ENCODE measurements at places on chromosomes 7 and 10. TPM values are rescaled to one million over a fixed set of nuclear protein-coding genes. Genes with fewer than 3 reads are reported as not detected.

- H3K4me3 ChIP-seq: no peak overlapping the region
- no peaks in the 10 kb centered on the region for H3K36me3 ChIP-seq
- no peak overlapping the region for H3K27ac ChIP-seq
- DNase-seq: no peak
- H3K4me1 ChIP-seq: no peaks in the 10 kb centered on the region
Measured at GRCh38 chr10:104614245-104614831, 26.8 kb upstream of the SORCS3 start.

DNA sequence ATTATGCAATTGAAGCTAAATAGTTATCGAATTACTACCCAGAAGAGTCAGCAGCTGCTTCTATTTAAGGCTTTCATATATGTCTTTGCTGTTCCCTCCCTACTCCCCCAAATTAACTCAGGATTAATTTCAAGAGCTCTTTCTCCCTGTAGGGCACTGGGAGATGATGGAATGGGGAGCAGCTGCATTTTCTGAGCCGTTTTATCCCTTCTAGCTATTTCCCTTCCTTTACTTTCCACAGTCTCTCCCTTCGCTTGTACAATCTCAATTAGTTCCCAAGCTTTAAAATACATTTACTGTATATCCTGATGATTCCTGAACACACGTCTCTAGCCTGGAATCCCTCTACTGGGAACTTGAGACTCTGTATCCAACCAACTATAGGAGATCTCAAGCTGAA, 19.8 kb upstream of the TSPAN12 start:
- no peak overlapping the region for H3K27ac ChIP-seq
- no peaks in the 10 kb centered on the region for H3K4me1 ChIP-seq
- no peak overlapping the region for H3K4me3 ChIP-seq
- H3K27me3 ChIP-seq: peaks cover 18% of the 10 kb centered on the region
- no peaks in the 10 kb centered on the region for H3K36me3 ChIP-seq

DNA sequence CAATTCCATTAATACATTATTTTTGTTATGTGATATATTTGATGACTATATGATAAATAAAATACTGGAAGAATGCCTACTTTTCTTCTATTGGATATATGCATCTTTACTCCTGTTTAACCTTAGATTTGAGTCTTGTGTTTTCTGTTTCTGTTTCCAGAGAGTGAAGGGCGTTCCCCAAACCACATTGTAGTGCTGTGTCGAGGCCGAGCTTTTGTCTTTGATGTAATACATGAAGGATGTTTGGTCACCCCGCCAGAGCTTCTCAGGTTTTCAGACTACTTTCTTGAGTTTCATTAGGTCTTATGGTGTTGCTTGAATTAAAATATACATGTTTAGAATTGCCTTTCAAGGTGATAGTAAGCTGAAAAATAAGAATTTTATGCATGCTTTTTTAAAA, 23.8 kb downstream of the CROT start:
- H3K36me3 ChIP-seq: peaks cover 11% of the 10 kb centered on the region
- peak; percentile 22 for DNase-seq
- H3K4me1 ChIP-seq: peaks cover 9% of the 10 kb centered on the region
- no peak overlapping the region for H3K27ac ChIP-seq

DNA sequence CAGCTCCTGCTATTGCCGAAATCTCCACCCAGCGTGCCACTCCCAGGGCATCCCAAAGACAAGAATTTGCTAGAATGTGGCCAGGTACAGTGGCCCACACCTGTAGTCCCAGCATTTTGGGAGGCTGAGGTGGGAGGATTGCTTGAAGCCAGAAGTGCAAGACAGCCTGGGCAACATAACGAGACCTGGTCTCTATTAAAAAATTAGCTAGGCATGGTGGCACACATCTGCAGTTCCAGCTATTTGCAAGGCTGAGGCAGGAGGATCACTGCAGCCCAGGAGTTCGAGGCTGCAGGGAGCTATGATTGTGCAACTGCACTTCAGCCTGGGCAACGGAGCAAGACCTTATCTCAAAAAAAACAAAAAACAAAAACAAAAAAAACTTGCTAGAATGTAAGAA, 73.3 kb upstream of the LYZL2 start:
- no peak for DNase-seq
- peaks cover 61% of the 10 kb centered on the region for H3K36me3 ChIP-seq
- H3K27ac ChIP-seq: peak overlapping the region; percentile 95

DNA sequence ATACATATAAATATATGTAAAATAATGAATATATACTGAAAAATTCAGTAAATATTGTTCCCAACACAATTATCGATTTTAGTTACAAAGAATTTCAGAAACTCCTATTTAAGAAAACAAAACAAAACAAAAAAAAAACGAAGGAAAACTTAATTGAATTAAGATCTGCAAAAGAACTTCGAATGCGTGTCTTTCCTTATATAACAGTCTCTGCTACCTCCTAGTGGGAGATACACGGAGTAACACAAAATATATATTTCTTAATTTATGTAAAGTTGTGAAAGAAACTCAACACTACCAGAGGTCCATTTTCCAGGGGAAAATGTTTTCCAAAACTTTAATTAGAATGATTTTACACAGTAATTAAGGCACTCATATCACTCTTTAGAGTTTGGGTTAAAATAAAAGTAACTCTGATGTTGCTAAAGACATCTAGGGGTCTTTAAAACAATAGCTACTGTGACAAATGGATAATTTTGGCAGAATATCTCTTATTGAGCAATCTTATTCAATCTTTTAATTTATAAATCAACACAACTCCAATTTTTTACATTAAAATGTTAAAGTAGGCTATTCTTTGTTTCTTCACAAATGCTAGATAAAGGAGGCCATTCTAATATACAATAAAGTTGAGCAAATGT, 41.6 kb downstream of the NEBL start:
- no peak for DNase-seq
- H3K27ac ChIP-seq: no peak overlapping the region
- no peaks in the 10 kb centered on the region for H3K36me3 ChIP-seq
- no peak overlapping the region for H3K4me3 ChIP-seq

DNA sequence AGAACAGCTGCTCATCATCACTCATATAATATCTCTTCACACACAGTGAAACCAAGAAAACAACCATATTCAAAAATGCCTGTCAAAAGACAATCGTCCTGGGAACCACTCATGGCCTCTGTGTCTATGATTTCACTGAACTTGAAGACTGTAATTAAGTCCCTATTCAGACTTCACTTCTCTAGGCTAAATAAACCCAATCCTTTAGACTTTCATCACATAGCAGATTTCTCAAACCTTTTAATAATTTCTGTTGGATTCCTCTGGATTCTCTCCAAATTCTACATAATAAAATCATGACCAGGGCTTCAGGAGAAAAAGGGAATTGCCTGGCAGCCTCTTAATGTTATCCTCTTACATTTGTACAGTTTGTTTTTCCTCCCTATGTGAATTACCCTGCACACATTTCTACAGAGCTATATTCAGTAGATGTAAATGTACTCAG, 201.1 kb downstream of the LRRN3 start:
- no peak for DNase-seq
- no peak overlapping the region for H3K27ac ChIP-seq
- no peaks in the 10 kb centered on the region for H3K36me3 ChIP-seq
- H3K27me3 ChIP-seq: no peaks in the 10 kb centered on the region

DNA sequence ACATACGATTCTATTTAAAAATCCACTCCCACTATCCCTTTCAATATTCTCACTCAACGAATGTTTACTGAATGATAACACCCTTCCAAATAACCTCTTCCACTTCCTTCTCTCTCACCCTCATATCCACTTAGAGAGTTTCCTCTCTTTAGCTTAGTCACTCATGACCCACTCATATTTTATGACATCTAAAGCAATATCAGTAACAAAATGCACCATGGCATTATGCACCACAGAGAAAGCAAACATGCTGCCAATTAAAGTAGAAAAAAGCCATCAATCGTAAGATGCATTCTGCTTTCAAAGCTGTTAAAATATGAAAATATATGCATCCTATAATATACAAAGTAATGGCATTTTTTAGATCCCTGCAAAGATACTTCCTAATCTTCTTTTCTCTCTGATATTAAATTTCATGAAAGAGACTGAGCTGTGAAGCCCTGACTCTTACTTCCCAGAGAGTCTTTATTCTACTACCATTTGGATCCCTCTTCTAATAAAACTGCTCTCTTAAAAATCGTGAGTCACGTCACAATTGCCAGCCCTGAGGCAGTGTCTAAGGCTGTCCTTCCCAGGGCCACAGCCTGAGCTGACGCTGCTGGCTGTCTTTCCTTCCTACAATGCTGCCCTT, 283.0 kb upstream of the KLF6 start:
- DNase-seq: no peak
- H3K4me1 ChIP-seq: peaks cover 16% of the 10 kb centered on the region
- no peak overlapping the region for H3K4me3 ChIP-seq
- H3K27ac ChIP-seq: no peak overlapping the region
- H3K27me3 ChIP-seq: no peaks in the 10 kb centered on the region

DNA sequence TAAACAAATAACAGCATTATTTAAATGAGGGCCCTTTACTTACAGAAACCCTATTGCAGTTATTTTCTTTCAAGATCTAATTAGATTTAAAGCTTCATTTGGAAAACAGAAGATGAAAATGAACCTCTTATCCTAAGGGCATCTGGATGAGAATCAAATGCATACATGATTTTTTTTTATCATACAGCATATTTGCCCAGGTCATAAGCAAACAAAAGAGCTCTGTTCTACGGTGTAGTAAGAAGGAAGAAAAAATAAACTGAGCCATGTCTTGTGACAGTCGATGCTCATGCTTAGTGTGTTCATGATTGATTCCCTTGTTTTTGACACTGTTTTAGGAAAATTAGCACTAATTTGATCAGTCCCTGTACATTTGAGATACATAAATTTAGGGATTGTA, 202.6 kb upstream of the RNF32 start:
- no peak overlapping the region for H3K4me3 ChIP-seq
- DNase-seq: no peak
- peaks cover 2% of the 10 kb centered on the region for H3K27me3 ChIP-seq
- H3K36me3 ChIP-seq: no peaks in the 10 kb centered on the region
- no peaks in the 10 kb centered on the region for H3K4me1 ChIP-seq

DNA sequence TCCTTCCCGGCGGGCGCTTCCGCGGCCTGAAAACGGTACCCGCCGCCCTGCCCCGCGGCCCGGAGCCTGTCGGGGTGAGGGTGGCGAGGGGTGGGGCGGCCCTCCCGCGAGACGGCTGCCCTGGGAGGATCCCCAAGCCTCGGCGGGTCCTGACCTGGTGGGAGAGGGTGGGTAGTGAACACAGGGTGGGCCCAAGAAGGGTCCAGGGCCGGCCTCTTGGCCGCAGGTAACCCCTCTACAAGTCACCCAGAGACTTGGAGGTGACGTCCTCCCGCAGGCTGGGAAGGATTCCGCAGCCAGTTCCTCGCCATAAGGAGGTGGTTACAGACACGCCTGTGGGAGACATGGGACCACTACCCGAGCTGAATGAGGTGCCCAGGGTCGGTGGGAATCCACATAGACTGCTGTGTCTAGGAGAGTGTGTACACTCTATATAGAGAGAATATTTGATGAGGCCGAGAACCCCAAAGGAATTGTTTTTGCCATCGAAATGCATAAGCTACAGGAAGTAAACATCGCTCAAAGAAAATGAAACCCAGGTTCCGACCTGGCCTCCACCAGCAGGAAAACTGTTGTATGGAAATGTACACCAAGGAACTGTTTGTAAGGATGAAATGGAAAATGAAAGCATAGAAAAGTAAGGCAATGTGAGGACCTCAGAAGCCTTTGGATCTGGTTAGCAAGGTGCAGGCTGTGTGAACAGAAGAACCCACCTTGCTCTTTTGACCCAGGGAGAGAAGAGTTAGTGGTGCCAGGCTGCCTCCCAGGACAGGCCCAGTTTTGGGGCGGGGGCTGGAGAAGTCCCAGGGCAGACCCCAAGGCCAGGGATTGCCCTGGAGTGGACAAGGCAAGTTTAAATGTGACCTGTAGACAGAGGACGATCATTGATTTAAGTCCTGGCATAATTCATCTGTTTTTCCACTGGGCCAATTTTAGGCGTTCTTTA, 659 bp downstream of the OPTN start:
- peak overlapping the region; percentile 88 for H3K4me3 ChIP-seq
- peaks cover 30% of the 10 kb centered on the region for H3K36me3 ChIP-seq
- DNase-seq: peak; percentile 24

DNA sequence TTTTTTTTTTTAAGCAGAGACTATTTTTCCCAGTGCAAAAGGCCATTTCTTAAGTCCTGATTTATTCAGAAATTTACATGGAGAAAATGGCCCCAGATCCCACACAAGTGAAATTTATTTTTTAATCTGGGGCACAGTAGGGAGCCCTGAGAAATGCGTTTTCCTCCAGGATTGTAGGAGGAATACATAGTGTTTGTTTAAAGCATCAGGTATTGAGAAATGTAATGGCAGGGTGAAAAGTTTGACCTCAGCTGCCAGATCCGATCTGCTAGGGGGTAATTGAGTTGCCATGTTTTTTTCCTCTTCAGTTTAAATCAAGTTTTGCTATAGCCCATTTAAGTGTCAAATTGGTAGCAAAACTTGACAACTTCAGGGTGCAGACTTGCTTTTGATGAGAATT, 110.0 kb downstream of the LRMDA start:
- H3K27ac ChIP-seq: no peak overlapping the region
- H3K36me3 ChIP-seq: no peaks in the 10 kb centered on the region
- H3K4me1 ChIP-seq: no peaks in the 10 kb centered on the region
- H3K4me3 ChIP-seq: no peak overlapping the region
- DNase-seq: no peak

- H3K4me1 ChIP-seq: no peaks in the 10 kb centered on the region
- no peak for DNase-seq
- no peak overlapping the region for H3K27ac ChIP-seq
- no peak overlapping the region for H3K4me3 ChIP-seq
- H3K36me3 ChIP-seq: no peaks in the 10 kb centered on the region
Measured at GRCh38 chr10:130364631-130365411, 228.6 kb downstream of the GLRX3 start.

DNA sequence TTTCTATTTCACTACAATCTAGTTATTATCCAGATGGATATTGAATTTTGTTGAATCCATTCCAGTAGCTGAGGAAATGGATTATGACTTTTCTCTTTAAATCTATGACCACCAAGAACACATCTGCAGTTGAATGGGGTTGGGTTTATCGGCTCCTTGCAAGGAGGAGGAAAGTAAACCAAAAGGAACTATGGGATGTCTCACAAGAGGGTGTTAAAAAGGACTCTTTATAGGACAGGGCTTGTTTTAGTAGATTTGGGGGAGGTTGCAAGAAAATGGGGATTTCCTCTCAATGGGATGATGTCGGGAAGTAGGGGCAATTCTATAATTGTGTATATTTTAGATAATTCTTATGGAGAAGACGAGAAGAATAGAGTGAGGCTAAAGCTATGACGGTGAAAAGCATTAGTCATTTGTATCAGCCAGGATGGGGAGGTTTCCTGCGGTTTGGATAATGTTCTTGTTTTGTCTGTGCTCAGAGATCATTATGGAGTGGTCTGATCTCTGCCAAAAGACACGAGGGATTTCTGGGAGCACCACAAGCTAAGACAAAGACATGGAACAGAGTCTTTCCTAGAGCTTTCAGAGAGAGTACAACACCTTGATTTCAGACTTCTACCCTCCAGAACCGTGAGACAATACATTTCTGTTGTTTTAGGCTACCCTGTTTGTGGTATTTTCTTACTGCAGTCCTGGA, 5.3 kb upstream of the LRRC61 start:
- H3K4me1 ChIP-seq: peaks cover 26% of the 10 kb centered on the region
- no peak overlapping the region for H3K27ac ChIP-seq
- no peak overlapping the region for H3K4me3 ChIP-seq
- DNase-seq: no peak
- no peaks in the 10 kb centered on the region for H3K27me3 ChIP-seq

The FLNC gene
- not detected for total RNA-seq

The ENTPD1 gene
- total RNA-seq: 37.5 TPM

The SPDYE6 gene
- not detected for total RNA-seq
